ENCODE measurements at places on chromosomes 11 and 22. TPM values are rescaled to one million over a fixed set of nuclear protein-coding genes. Genes with fewer than 3 reads are reported as not detected.

- DNase-seq: no peak
Measured at GRCh38 chr22:31155422-31155821, 4.6 kb upstream of the RNF185 start.

DNA sequence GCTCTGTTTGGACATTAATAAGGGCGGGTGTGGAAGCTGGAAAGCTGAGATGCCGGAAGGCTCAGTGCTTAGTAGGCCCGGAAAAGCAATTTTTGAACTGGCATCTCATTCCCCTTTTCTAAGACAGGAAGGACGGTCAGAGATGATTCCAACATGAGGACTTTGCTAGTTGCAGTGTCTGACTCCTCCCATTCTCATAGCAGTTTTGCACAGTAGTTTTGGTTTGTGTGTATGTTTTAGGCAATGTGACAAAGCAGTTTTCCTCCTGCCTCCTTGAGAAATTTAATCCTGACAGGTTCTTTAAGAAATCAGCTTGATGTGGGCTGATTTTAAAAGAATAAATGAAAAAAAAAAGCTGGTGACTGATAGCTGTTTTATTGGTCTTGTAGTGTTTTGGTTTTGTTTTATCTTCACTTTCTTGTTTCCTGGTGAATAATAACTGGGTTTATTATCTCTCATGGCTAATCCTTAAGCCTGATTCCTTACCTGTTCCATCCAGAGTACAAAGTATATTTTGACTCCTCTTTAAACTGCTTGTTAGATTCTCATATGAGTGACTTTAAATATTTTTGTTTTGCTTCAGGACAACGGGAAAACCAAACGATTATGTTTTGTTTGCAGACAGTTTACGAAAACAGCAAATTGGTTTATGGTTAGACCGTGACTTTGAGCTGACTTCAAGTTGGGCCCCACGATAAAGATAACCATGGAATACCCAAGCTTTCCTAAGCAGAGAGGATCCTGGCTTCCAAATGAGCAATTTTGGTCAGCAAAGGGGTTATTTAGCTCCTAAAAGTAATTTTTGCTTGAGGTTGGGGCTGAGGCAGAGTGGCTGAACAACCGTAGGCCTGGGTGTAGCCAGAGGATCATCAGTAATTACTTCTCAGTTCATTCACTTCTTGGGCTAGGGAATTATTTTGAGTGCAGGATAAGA, 3.4 kb downstream of the PTPRJ start:
- peak; percentile 50 for DNase-seq

DNA sequence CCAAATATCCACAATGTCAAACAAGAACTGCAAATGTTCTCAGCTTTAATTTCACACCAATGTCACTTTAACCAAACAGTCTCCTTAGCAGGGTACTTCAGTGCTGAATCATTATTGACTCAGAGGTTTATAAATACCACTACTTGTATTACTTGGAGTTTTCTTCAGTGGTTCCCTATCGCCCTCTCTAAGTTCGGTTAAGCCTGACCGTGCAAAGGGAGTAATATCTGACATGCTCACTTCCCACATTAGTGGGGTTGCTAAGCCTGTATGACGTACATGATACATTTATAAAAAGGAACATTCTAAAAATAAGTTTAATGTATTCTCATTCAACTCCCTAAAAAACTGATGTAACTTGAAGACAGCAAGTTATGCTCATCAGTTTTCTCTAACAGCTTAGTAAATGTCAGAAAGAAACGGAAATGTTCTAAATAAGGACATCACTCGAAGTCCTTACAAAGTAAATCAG, 93.1 kb upstream of the ZC3H12C start:
- DNase-seq: no peak

DNA sequence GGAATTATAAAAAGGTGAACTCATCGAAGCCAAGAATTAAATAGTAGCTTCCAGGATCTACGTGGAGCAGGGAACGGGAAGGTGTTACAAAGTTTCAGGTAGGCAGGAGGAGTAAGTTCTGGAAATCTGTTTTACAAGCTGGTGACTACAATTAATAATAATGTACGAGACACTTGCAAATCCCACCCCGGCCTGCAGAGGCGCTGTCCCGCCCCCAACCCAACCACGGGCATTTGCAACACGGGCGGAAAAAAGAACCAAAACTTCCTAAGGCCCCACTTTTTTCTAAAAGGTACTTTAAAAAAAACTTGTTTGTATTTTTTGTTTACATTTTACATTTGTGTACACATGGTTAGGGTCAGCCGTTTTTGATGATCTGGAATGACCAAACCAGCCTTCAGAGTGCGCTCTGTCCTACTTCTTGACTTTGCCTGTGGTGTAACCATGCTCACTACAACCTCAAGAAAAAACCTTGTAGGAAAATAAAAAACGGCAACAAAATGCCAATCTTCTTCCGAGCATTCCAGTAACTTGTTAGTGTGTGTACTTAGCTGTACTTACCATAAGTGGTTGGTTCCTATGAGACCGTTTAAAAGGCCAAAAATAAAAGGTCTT, 449.6 kb upstream of the B3GAT1 start:
- no peak for DNase-seq

DNA sequence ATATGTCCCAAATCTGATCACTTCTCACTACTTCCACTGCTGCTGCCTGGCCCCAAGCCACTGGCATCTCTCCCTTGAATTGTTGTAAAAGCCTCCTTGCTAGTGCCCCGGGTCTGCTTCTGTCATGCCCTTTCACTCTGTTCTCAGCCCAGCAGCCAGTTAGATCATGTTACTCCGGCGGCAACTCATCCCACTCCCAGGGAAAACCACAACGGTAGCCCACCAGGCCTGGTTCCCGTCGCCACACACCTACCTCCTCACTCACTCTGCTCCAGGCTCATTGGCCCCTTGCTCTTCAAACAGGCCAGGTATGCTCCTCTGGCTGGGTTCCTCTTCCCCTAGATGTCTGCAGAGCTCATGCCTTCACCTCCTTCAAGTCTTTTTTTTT, 3.8 kb upstream of the MARK2 start:
- DNase-seq: no peak

DNA sequence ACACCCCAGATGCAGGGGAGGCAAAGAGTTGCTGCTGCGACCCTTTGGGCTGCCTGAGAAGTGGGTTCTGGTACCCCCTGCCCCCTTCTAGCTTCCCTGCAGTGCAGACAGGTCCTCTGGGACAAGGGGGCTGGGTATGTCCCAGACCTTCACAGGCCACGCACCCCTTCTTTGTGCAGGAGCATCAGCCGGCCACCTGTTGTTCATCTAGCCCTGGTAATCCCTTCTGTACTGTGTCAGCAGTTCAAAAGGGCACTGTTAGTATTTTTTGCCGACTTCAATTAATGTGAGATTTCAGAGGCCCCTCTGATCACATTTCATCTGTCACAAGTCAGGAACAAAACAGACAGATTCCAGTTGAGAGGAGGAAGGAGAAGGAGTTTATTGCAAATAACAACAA, 49.9 kb downstream of the ALX4 start:
- DNase-seq: no peak

DNA sequence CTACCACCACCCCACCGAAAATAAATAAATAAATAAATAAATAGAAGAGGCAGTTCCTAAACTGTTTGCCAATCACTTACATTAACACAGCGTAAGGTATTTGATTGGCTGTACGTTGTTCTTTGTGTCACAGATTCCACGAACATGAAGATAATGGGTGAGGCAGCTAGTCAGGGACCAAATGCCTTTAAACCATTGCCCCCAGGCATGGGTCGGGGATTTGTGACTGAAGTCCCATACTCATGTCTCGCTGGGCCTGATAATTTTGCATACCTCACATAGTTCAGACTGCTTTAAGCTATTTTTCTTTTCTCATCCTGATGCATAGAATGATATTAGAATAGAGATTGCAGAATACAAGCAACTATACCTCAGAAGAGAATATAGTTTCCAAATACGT, 3.6 kb upstream of the CBL start:
- DNase-seq: no peak

- DNase-seq: no peak
Measured at GRCh38 chr22:31588970-31589675, 72.9 kb downstream of the PISD start.

DNA sequence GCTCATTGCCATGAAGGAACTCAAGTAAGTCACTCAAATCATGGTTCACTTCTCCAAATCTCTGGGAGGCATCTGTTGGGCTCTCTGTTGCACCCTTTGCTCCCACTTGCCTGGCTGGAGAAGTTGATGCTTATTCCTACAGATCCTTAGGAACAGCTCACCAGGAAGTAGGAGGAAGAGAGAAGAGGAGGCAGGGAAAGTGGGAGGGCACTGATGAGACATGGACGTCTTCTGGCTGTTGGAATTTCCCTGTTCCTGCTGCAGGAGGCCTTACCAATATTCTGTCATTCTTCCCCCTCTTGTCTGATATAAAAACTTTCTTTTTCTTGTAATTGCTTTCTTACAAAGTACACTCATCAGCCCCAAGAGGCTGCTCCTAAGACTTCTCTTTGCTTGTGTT, 13.6 kb downstream of the POLR2F start:
- no peak for DNase-seq

GRCh38 chr11:83158357-83158786, 1.4 kb downstream of the PCF11 start:
- no peak for DNase-seq

DNA sequence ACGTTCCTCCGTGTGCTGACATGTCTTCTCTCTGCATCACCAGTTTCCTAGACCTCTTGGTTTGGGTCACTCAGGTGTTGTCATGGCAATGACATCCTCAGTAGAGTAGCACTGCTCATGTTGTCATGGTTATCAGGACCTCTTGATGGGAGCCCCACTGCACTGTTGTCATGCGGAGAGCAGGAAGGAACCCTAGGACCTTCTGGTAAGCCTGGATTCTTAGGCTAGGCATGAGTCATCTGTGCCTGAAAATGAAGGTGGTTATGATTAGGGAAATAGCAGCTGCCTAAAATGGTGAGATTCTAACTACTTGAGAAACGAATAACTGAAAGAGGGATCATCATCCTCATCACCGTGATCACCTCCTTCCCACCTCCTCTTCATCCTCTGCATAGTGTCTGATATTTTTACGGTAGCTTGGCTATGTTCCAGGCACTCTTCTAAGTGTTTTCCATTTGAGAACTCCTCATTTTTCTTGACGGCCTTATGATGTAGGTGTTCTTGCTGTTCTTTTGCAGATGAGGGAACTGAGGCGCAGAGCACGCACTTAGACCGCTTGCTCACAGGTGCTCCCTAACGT, 858.4 kb downstream of the NTM start:
- no peak for DNase-seq

DNA sequence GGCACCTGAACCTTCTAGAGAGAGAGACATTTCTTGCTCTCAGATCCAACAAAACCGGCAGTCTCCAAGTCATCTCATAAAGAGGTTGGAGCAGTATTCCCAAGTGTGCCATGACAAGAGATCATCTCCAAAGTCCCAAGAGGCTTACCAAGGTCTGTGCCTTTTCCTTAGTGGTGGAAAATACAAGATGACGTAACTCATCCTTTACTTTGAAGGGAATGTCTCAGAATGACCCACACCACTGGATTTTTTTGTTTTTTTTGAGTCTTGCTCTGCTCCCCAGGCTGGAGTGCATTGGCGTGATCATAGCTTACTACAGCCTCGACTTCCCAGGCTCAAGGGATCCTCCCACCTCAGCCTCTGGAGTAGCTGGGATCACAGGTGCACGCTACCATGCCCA, 71.0 kb upstream of the SLC22A12 start:
- no peak for DNase-seq

- DNase-seq: no peak
Measured at GRCh38 chr22:31323578-31324550, 22.3 kb downstream of the PATZ1 start.

GRCh38 chr22:24440270-24440717, 12.9 kb downstream of the ADORA2A start:
- DNase-seq: no peak

GRCh38 chr22:31045900-31046538, 35.1 kb upstream of the SMTN start:
- DNase-seq: no peak

GRCh38 chr11:21068886-21069285, 399.5 kb downstream of the NELL1 start:
- DNase-seq: no peak

DNA sequence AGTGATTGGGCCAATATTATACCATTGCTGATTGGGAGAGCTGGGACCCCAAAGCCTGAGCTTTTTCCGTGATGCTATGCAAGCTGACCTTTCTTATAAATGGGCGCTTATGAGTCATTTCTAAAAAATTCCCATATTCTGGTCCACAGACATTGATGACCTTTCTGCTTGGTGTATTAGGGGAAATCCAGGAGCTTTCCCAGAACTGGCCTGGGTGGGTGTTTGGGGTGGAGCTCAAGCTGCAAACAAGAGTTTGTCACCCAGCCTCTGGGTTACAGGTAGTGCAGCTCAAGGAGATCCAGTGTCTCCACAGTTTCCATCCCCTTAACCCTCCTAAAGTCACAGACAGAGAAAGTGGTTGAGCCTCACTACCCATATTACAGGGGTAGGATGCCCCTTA, 67.7 kb downstream of the CCDC81 start:
- no peak for DNase-seq

- peak; percentile 5 for DNase-seq
Measured at GRCh38 chr22:40635940-40636379, 559 bp downstream of the MRTFA start.

DNA sequence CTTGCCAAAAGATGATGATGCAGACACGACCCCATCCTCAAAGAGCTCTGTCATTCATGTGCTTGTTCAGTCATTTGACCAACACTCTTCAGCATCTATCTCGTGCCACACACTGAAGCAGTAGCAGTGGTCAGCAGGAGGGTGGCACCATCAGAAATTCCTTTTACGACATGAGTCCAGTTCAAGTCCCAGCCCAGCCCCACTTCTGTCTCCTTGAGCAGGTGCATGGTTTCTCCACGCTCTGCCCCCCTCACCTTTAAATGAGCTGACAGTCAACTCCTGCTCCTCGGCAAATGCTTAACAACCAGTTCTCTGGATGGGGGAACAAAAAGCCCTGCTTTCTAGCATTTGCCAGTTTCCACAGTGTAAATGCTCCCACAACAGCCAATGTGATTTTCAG, 60.9 kb downstream of the SYN3 start:
- DNase-seq: no peak

DNA sequence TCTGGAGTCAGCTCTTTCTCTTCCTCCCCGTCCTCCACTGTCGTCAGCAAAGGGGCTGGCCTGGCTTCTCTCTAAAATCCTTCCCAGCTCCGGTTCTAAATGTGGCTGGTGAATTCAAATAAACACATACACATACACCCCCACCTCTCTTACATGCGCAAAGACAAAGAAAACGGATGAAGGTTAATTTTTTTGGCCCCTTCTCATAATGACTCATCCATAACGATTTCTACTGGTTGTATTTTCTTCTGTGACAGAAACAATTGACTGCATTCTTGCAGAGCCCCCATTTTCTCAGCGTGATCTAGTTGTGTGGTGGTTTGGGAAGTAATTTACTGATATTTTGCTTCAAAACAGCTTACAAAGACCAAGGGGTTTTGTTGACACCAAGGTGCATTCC, 130.0 kb upstream of the NTM start:
- no peak for DNase-seq

GRCh38 chr11:130434521-130435223, 6.3 kb upstream of the ADAMTS8 start:
- DNase-seq: peak; percentile 78

The DDTL gene
- not detected for total RNA-seq

The CRYBB2 gene
- not detected for total RNA-seq

The IRAG1 gene
- total RNA-seq: not detected

The APOL3 gene
- 259 TPM for total RNA-seq

The ANO9 gene
- 84.0 TPM for total RNA-seq

The PNPLA5 gene
- total RNA-seq: not detected

The KRTAP5-1 gene
- not detected for total RNA-seq

The BIK gene
- total RNA-seq: 5.3 TPM

The CFAP300 gene
- total RNA-seq: not detected

The TMEM191B gene
- 1.8 TPM for total RNA-seq
